ENCODE measurements at places on chromosomes 5 and 9.

DNA sequence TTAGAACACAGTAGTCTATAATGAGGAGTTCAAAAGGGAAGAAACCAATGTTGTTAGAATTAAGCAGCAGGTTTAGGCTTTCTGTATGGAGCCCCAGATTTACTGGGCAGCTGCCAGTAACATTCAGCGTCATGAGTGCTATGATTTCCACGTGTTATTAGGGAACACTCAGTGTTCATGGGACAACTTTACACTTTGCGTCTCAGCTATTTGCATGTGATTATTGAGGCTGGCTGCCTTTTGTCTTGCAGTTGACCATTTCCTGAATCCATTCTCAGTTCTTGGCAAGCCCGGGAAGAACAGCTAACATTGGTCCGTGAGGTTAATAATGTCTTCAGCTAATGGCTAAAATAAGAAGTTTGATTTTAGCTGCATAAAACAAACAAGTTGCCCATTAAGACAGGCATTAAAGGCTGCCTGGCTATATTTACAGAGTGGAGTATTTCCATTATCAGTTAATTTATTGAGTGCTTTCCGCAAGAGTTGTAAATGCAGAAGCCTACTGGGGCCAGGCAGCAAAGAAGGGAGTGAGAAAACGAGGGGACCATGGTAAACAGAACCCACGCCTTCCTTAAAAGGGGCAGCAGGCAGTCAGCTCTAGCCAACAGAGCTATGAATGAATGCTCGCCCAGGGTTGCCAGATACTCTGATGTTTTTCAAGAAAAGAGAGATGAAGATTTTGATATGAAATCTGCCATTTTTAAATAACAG lies 120.9 kb downstream of the PIP5K1B start:
- no peak for DNase-seq

- DNase-seq: no peak
These were observed 1.7 kb downstream of the PDCD1LG2 start for GRCh38 chr9:5511935-5512580.

GRCh38 chr5:179342577-179342976 lies 2.7 kb downstream of the ADAMTS2 start:
- DNase-seq: peak; percentile 47

DNA sequence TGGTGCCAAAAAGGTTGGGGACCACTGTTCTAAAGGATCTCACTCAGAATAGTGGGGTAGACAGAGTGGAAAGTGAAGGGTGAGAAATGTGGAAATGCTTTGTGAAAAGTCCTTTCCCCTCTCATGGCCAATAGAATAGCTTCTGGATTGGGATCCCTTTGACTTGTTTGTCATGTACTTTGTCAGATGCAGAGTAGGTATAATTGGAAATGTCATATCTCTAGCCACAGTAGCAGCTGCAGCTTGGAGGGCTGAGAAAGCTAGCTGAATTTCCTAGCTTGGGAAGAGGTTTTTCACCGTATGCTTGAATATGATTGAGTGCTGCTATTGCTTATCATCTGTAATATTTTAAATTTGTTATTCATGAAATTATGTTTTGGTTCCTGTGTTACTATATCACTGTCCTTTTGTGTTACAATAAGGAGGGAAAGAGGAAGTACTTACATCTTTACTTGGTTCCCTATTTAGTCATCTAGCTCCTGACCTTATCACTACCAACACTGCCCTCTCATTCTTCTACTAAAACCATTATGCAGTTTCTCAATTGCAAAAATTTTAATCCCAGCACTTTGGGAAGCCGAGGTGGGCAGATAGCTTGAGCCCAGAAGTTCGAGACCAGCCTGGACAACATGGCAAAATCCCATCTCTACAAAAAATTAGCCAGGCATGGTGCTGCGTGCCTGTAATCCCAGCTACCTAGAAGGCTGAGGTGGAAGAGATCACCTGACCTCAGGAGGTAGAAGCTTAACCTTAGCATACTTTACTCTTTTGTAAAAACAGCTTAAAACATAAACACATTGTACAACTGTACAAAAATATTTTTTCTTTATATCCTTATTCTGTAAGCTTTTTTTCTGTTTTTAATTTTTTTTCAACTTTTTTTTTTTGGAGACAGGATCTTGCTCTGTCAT lies 12.4 kb downstream of the SLC30A5 start:
- no peak for DNase-seq

GRCh38 chr9:70192707-70193106 lies 66.1 kb upstream of the SMC5 start:
- DNase-seq: no peak

- DNase-seq: no peak
These were observed 20.4 kb upstream of the DELE1 start for GRCh38 chr5:141903261-141903660.

GRCh38 chr9:85423422-85423821 lies 318.3 kb downstream of the AGTPBP1 start:
- DNase-seq: no peak

DNA sequence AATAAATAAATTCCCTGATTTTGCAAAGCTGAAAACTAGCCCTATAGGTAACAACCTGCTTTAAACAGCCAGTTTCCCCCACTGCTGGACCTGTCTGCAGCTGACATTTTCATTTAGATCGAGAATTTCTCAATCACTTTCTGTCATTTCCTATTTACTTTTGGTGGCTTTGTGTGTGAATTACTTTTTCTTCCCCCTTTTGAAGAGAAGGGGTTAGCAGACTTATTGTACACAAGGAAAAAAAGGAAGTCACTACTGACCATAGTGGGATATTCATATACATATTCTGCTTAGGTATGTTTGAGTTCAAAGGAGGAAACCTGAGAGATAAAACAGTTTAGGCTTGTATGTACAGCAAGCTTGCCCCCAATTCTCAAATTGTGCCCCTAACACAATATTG lies 27.0 kb upstream of the IFNB1 start:
- DNase-seq: no peak
